ENCODE measurements at places on chromosomes 16 and 17.

- peak overlapping the region; percentile 73 for H3K27ac ChIP-seq
- peaks cover 26% of the 10 kb centered on the region for H3K4me1 ChIP-seq
- no peak for DNase-seq
These were observed 209.4 kb downstream of the SEC14L1 start for GRCh38 chr17:77349976-77350830.

GRCh38 chr17:37494401-37494831 is 4.7 kb downstream of the DUSP14 start:
- no peak overlapping the region for H3K27ac ChIP-seq
- peaks cover 14% of the 10 kb centered on the region for H3K4me1 ChIP-seq
- no peak overlapping the region for H3K4me3 ChIP-seq
- peaks cover 5% of the 10 kb centered on the region for H3K36me3 ChIP-seq
- DNase-seq: no peak
- H3K27me3 ChIP-seq: no peaks in the 10 kb centered on the region

GRCh38 chr17:5877948-5878347 is 192.2 kb upstream of the WSCD1 start:
- peaks cover 54% of the 10 kb centered on the region for H3K27me3 ChIP-seq
- no peaks in the 10 kb centered on the region for H3K36me3 ChIP-seq
- no peak overlapping the region for H3K4me3 ChIP-seq
- no peaks in the 10 kb centered on the region for H3K4me1 ChIP-seq

DNA sequence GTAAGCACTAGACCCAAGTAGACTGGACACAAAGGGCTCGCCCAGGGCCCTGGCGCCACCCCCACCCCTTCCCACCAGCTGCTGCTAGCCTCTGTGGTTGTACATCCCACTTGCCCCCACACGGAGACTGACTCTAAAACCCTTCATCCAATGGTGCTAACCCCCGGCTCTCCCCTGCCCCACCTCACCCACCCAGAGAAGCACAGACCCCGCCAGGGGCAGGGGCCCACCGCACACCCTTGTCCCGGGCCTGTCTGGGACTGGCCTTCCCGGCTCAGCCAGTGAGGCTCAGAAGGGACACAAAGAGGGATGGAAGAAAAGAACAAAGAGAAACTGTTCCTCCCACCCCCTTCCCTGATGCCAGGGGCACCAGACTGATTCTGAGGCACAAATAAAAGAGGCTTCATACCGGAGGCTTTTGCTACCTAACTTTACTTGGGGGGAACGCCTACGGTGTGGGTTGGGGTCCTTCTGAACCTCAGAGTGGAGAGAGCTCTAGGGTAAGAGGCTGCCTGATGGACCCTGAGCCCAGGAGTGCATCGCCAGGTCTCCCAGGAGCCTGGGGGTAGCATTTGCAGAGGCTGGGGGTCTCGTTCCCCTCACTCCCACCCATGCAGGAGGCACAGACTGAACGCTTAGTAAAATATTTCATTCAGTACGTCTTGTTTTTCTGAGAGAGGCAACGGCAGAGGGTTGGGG is 8.2 kb downstream of the CORO6 start:
- H3K27ac ChIP-seq: no peak overlapping the region
- no peaks in the 10 kb centered on the region for H3K27me3 ChIP-seq
- H3K36me3 ChIP-seq: peaks cover 2% of the 10 kb centered on the region

DNA sequence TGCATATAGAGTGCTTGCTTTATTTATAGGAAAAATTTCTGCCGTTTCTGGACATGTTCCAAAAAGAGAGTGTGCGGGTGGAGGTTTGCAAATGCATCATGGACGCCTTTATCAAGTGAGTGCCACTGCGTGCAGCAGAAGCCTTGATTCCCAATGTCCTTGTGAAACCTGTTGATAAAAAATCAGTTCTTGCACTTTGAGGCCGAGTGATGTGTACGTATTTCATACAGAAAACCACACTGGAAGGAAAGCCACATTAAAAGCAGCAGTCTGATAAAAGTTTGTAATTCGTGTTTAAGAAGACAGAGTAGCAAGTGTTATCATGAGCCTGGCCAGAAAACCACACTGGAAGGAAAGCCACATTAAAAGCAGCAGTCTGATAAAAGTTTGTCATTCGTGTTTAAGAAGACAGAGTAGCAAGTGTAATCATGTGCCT is 78.0 kb downstream of the KNOP1 start:
- H3K4me1 ChIP-seq: peaks cover 11% of the 10 kb centered on the region
- H3K27ac ChIP-seq: peak overlapping the region; percentile 77
- DNase-seq: no peak
- H3K27me3 ChIP-seq: no peaks in the 10 kb centered on the region
- H3K4me3 ChIP-seq: no peak overlapping the region
- peaks cover 11% of the 10 kb centered on the region for H3K36me3 ChIP-seq

GRCh38 chr17:70357190-70357589 is 187.9 kb downstream of the KCNJ2 start:
- no peak overlapping the region for H3K27ac ChIP-seq
- H3K36me3 ChIP-seq: no peaks in the 10 kb centered on the region
- H3K4me1 ChIP-seq: no peaks in the 10 kb centered on the region
- H3K4me3 ChIP-seq: no peak overlapping the region
- H3K27me3 ChIP-seq: no peaks in the 10 kb centered on the region
- DNase-seq: no peak

DNA sequence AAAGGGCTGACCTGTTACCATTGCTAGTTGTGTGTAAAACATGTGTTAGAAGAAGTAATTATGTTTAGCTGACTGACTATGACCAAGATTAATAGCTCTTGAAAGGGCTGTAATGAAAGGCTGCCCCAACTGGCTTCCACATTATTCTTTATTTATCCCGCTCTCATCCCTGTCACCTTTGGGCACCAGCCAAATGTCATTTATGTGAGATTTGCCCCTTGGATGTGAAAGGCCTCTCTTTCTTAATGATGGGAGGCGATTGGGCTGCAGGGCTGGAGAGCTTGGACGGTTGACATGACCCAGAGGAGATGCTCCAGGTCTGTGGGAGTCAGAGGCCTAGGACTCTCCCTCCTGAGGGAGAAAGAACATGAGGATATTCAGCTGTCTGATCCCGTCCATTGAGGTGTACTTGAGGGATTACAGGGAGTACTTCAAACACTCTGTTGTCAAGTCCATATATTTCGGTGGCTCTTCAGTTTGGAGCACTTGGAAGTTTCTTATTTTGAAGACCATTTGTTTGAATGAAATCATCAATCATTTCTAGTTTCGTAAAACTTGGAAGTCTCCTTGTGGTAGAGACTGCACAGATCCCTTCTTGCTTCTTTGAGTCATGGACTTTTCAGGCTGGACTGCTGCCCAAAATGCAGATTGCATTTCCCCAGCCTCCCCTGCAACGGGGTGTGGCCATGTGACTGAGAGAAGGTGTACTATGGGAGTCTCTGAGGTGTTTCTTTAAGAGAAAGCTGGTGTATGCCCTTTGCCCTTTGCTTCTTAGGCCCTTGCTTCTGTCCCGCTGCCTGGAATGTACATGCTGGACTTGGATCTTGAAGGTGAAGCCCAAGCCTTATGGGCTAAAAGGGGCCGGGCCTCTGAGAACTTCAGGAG is 51.3 kb downstream of the FTO start:
- H3K4me3 ChIP-seq: no peak overlapping the region
- H3K27ac ChIP-seq: peak overlapping the region; percentile 18
- peaks cover 35% of the 10 kb centered on the region for H3K4me1 ChIP-seq
- H3K27me3 ChIP-seq: no peaks in the 10 kb centered on the region
- no peaks in the 10 kb centered on the region for H3K36me3 ChIP-seq
- DNase-seq: no peak

DNA sequence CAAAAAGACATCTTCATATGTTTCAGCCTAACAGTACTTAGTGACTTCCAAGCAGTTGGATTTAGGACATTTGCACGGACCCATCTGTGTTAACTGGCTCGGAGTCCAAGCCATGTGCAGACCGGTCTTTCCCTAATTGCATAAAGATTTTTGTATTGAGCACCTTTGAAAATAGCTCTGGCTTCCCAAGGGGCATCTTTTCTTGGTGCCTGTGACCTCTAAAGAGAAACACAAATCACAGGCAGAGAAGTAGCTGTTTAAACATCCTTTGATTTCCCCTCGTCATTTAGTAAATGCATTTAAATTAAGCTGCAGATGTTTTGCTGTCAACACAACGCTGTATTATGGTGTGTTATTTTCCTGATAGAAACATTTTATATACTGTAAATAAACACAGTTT is 288.2 kb upstream of the SALL1 start:
- H3K27me3 ChIP-seq: no peaks in the 10 kb centered on the region
- H3K4me1 ChIP-seq: peaks cover 4% of the 10 kb centered on the region
- no peak overlapping the region for H3K4me3 ChIP-seq

- no peak for DNase-seq
- H3K4me1 ChIP-seq: no peaks in the 10 kb centered on the region
- no peak overlapping the region for H3K4me3 ChIP-seq
These were observed 171.7 kb downstream of the VPS53 start for GRCh38 chr17:542943-543342.

DNA sequence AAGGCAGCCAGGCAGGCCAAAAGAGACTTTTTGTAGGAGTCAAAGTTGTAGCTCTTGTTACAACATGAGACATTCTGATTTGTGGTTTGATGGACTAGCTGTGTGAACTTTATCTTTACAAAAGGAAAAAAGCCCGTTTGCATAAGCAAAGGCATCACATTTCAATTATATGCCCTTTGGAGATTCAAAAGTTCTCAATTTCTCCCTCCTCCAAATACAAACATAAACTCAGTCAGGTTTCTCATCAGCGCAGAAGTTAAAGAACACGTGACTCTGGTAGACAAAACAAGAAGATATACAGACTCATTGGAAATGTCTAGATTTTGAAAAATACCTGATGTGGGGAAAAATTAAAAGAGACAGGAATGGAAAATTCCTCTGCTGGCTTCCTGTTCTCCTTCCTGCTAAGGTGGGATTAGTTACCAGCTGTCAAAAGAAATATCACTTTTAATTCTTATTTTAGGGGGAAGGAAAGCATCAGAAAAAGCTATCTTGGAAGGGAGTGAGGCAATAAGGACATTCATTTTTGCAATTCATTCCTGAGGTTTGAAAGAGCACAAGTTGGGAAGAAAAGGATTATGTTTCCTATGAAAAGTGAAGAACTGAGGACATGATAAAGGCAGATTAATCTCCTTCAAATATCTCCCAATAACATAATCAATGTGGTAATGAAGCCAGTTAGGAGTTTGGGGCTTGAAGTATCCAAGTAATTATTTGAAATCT is 4.6 kb upstream of the KCNJ16 start:
- no peak for DNase-seq
- H3K4me1 ChIP-seq: no peaks in the 10 kb centered on the region
- H3K27ac ChIP-seq: no peak overlapping the region
- H3K36me3 ChIP-seq: no peaks in the 10 kb centered on the region
- no peak overlapping the region for H3K4me3 ChIP-seq

DNA sequence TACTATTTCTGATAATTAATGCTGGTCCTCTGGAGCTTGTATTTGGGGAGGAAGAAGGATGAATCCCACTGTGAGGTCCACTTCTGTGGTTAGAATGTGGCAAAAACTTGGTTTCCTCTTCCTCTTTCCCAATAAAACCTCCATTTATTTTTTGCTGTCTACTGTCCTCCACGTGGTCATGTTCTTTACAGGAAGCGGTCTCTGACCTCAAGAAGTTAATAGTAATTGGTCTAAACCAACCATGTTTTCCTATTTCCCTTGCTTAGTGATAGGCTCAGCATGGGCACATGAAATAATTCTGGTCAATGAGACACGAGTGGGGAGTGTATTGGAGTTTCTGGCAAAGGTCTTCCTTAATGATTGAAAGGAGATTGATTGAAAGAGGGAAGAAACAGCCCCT is 33.9 kb downstream of the CHP2 start:
- H3K27me3 ChIP-seq: peaks cover 8% of the 10 kb centered on the region
- no peaks in the 10 kb centered on the region for H3K36me3 ChIP-seq
- no peak overlapping the region for H3K4me3 ChIP-seq
- DNase-seq: no peak
- no peaks in the 10 kb centered on the region for H3K4me1 ChIP-seq

GRCh38 chr17:38341035-38341721 is 2.6 kb downstream of the GPR179 start:
- DNase-seq: no peak
- H3K4me1 ChIP-seq: no peaks in the 10 kb centered on the region
- no peaks in the 10 kb centered on the region for H3K36me3 ChIP-seq
- H3K27ac ChIP-seq: no peak overlapping the region
- H3K27me3 ChIP-seq: peaks cover 28% of the 10 kb centered on the region

GRCh38 chr17:74027444-74027843 is 176.0 kb upstream of the RPL38 start:
- H3K27me3 ChIP-seq: peaks cover 53% of the 10 kb centered on the region
- H3K27ac ChIP-seq: no peak overlapping the region
- no peaks in the 10 kb centered on the region for H3K36me3 ChIP-seq
- H3K4me1 ChIP-seq: no peaks in the 10 kb centered on the region

DNA sequence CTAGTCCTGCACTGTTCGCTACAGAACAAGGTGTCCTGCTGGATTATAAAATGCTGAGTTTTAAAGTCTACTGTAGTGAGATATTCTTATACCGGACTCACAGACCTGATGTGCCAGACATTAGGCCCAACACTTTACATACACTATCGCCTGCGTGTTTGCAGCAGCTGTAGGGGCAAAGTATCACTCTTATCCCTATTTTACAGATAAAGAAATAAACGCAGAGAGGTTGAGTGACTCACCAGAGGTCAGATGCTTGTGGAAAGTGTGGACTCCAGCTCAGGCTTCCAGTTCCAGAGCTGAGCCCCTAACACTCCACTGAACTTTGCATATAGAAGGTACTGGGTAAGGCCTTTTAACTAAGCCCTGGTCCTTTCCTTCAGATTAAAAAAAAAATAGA is 47.4 kb downstream of the PLXDC1 start:
- H3K4me1 ChIP-seq: peaks cover 13% of the 10 kb centered on the region
- H3K36me3 ChIP-seq: no peaks in the 10 kb centered on the region
- DNase-seq: no peak
- no peak overlapping the region for H3K4me3 ChIP-seq
- H3K27me3 ChIP-seq: no peaks in the 10 kb centered on the region
- peak overlapping the region; percentile 26 for H3K27ac ChIP-seq

- H3K4me1 ChIP-seq: peaks cover 3% of the 10 kb centered on the region
- DNase-seq: no peak
- H3K36me3 ChIP-seq: peaks cover 3% of the 10 kb centered on the region
- H3K27ac ChIP-seq: no peak overlapping the region
- no peak overlapping the region for H3K4me3 ChIP-seq
These were observed 129.1 kb upstream of the LHX1 start for GRCh38 chr17:36808180-36808661.

DNA sequence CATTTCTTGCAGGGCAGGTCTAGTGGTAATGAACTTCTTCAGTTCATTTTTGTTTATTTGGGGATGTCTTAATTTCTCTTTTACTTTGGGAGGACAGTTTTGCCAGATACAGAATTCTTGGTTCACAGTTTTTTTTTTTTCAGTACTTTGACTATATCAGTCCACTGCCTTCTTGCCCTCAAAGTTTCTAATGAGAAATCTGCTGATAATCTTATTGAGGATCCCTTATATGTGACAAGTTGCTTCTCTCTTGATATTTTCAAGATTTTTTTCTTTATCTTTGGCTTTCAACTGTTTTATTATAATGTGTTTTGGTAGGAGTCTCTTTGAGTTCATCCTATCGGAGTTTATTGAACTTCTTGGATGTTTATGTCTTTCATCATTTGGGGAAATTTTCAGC is 42.8 kb downstream of the CLEC19A start:
- H3K27ac ChIP-seq: no peak overlapping the region
- DNase-seq: no peak
- H3K4me3 ChIP-seq: no peak overlapping the region

- peaks cover 4% of the 10 kb centered on the region for H3K4me1 ChIP-seq
- peaks cover 58% of the 10 kb centered on the region for H3K36me3 ChIP-seq
- no peak overlapping the region for H3K27ac ChIP-seq
- no peaks in the 10 kb centered on the region for H3K27me3 ChIP-seq
These were observed 12.1 kb downstream of the ACLY start for GRCh38 chr17:41906465-41907184.

GRCh38 chr16:75580-76501 is 2.2 kb upstream of the MPG start:
- peak overlapping the region; percentile 44 for H3K27ac ChIP-seq
- H3K4me1 ChIP-seq: peaks cover 31% of the 10 kb centered on the region
- no peak for DNase-seq
- H3K36me3 ChIP-seq: peaks cover 7% of the 10 kb centered on the region
- H3K4me3 ChIP-seq: peak overlapping the region; percentile 84
